ENCODE measurements at places on chromosomes 4 and X.

DNA sequence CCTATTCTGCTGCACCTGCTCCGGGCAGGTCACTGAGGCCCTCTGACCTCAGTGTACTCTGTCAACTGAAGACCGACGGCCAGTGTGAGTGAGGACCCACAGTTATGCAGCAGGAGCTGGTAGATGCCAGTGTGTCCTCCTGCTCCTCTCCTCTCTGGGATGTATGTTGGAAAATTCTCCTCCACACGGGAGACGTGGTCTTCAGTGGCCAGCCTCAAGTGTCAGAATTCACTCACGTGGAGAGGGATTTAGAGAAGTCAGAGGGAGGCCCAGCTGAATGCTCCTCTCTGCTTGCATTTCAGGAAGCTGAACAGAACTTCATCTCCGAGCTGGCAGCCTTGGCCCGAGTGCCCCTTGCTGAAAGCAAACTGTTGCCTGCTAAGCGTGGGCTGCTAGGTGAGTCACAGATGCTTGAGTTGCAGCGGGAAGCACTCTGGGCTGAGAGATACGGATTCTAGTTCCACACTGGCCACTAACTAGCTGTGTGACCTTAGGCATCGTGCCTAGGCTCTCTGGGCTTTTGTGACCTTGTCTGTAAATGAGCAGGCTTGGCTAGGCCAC is 83.6 kb downstream of the CRMP1 start:
- DNase-seq, result no peak

GRCh38 chr4:70399319-70399718 is 1.6 kb downstream of the OPRPN start:
- no peak for DNase-seq

GRCh38 chr4:48939785-48940184 is 33.2 kb upstream of the OCIAD2 start:
- no peak for DNase-seq

- DNase-seq, result no peak
Measured at GRCh38 chrX:320126-320783, 1.7 kb upstream of the GTPBP6 start.

- DNase-seq, result no peak
Measured at GRCh38 chr4:79015411-79015810, 76.2 kb upstream of the PAQR3 start.

DNA sequence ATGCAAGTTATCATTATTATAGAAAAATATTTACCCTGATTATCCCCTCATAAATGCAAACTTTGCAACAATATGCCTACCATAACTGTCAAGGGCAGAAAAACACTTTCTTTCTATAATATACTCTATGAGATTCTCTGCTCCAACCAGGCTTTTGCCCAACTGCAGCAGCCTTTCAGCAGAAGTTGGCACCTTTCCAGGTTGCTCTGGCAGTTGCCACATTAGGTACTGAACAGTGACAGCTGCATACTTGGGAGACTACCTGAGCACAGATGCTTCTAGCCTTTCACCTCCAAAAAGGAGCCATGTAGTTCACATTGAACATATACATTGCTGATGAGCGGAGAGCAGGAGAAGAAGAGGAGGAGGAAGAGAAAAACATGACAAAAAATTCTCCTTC is 69.5 kb upstream of the BRWD3 start:
- no peak for DNase-seq

- no peak for DNase-seq
Measured at GRCh38 chr4:1703867-1704266, 8.3 kb downstream of the SLBP start.

GRCh38 chr4:89492581-89493071 is 185.0 kb upstream of the GPRIN3 start:
- no peak for DNase-seq
